ENCODE measurements at places on chromosomes 5 and 9.

DNA sequence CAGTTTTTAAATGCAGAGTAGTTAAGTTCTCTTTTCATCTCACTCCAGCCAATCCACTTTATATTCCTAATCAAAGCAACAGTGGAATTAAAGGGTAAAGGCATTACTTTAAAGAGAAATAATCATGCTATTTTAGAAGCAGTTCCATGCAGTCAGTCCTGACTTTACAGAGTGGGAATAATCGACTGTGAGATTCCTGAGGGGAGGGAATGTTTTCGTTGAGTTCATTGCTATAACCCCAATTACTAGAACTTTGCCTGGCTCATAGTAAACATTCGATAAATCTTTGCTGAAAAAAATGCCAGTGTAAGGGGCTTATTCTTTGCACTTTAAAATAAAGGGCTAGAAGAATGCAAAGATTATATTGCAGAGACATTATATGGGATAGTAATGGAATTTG lies 127.2 kb upstream of the ASTN2 start:
- DNase-seq, result no peak

DNA sequence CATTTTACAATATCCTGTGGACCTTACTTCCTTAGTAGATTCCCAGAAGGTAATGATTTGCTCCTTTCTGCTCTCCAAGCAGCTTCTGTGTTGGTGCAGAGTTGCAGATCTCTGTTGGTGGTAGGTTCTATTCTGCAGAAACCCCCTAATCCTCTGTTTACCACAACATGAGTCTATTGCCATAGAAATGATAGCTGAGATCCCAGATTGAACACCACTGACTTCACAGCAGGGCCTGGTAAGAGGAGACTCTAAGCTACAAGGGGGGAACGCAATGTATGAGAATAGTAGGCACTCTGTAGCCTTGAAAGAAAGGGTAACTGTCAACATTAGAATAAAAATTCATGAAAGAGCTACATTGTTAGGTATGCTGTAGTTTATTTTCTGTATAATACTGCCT lies 59.5 kb downstream of the MUSK start:
- no peak for DNase-seq

DNA sequence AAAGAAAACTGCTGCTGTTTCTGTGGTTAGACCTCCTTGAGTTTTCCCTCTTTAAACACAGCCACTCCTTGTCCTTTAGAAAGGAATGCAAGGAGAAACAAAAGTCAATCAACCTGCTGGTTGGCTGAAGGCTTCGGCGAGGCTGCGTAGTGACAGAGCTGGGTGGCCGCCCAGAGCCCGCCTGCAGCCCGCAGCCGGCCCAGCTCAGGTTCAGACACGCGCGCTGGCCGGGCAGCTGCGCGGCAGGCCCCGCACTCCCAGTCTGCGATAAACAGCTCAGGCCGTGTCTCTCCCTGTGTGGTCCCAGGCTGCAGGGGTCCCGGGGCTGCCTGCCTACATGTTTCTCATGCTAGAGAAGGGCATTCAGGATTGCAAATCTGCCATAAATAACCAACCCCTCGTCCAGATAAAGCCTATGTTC lies 115.4 kb downstream of the HSD17B3 start:
- DNase-seq, result no peak

DNA sequence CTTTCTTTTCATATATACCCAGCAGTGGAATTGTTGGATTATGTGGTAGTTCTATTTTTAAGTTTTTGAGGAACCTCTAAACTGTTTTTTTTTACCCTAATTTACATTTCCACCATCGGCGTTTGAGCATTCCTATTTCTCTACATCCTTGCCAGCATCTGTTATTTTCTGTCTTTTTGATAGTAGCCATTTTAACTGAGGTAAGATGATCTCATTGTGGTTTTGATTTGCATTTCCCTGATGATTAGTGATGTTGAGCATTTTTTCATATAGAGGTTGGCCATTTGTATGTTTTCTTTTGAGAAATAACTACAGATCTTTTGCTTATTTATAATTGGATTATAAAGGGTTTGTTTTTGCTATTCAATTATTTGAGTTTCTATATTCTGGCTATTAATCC lies 71.7 kb upstream of the TNC start:
- DNase-seq, result no peak

- DNase-seq, result no peak
These were observed 945.2 kb upstream of the PTPRD start for GRCh38 chr9:11558043-11558442.

DNA sequence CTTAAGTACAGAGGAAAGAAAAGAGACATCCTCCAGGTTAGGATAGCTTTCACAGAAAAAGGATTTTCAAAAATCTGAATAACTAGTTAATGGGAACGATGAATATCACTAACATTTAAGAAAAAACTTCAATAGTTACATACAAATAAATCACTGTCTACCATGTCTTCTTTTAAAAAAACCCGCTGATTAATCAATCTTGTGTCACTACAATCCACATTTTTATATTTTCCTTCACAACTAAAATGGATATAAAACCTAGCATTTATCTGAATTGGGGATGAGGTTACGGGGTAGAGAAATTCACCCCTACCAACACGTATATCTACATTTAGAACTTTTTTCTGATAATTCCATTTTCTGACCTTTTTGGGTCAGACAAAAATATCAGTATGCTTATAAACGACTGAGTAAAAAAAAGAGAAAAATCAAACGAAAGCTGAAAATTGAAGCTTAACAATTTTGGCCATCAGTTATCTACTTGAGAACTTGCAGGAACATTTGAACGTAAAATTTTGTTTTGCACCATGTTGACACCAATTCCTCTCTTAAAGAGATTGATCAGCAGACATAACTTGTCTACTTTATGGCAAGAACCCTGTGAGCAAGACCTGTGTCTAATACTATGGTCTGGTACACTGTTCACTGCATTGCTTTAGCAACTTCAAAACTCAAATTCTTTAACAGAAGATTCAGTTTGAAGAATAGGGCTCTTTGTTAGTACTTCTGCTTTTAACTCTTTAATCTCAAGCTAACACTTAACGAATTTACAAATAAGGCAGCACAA lies 4.8 kb downstream of the NR3C1 start:
- no peak for DNase-seq

DNA sequence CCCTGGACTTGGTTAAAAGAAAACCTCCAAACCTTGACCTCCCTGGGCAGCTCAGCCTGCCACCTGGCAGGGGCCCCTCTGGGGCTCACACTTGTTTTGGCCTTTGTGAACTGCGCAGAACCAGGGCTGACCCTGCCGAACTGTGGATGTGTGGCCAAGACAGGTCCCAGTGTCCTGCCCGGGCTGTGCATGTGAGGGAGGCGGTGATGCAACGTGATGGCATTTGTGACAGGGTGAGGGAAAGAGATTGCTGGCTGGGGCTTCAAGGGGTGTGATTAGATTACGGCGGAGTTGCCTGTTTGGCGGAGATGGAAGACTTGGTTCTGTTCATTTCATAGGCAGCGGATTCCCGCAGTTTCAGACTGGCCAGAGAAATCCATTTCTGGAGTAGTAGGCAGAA lies 30.4 kb upstream of the NKX2-5 start:
- no peak for DNase-seq

DNA sequence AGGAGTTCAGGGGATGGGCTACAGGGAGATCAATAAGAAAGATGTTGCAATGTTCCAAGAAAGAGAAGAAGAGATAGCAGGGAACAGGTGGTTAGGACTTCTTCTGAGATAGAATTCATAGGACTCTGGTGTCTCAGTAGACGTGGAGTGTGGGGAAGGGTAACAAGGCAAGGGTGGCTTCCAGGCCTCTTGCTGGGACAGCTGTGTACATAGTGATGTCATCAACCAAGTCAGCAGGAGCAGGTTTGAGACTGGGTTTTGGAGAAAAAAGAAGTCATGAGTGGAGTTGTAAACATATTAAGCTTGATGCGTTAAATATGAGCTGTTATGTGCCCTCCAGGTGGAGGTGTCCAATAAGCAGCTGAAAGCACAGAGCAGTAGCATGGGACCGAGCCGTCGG lies 211.8 kb upstream of the RASEF start:
- no peak for DNase-seq

DNA sequence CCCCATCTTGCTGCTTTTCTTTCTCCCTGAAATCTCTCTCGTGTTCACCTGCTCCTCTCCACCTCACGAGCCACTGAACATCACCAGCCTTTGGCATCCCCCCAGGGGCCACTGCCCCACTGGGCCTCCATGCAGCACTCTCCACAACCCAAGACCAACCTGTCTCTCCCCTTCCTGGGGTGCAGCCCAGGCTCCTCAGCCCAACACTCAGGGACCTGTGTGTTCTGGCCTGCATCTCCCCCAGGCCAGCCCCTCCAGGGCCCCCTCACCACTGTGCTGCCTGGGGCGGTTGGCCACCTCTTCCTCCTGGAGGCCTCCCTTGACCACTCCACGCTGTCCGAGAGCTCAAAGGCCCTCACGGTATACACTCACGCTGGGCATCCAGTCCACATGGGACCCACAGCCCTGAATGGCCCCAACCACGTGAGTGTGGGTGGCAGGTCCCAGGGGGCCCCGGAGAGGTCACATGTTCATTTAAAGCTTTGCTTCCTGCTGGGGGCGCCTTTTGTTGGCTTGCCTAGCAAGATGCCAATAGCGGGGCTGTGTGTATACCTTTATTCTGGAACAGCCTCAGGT lies 453 bp upstream of the DOK3 start:
- no peak for DNase-seq

DNA sequence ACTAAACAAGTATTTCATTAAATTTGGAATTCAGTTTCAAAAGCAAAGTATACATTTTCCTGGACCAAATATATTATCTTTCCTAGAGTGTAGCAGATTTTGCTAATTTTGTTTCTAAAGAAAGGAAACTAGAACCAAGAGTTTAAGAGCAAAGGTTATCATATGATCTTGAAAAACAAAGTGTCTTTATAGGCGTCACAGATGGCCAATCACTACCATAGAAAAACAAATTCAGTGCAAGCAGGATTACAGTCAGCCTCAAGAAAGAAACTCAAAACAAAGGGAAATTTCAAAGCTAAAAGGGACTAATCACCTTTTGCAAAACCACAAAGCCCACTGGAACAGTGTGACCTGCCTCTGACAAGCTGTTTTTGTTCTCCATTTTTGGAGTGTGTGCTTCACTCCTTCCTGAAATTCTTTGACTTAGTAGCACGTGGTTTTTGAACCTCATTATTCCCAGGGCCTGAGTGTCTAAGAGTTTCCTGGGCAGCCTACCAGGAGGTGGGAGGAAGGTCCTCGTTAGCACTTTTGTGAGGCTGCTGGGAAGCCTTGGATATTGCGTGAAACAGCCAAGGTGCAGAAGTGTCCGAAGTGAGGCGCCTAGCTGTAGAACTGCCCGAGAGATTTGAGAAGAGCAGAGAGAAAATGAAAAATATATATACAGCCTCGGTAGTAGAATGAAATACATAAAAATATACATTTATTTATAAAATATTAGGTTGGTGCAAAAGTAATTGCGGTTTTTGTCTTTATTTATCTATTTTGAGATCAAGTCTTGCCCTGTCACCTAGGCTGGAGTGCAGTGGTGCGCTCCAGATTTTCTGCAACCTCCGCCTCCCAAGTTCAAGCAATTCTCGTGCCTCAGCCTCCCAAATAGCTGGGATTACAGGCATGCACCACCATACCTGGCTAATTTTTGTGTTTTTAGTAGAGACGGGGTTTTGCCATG lies 246.1 kb downstream of the MARCHF11 start:
- DNase-seq, result no peak

DNA sequence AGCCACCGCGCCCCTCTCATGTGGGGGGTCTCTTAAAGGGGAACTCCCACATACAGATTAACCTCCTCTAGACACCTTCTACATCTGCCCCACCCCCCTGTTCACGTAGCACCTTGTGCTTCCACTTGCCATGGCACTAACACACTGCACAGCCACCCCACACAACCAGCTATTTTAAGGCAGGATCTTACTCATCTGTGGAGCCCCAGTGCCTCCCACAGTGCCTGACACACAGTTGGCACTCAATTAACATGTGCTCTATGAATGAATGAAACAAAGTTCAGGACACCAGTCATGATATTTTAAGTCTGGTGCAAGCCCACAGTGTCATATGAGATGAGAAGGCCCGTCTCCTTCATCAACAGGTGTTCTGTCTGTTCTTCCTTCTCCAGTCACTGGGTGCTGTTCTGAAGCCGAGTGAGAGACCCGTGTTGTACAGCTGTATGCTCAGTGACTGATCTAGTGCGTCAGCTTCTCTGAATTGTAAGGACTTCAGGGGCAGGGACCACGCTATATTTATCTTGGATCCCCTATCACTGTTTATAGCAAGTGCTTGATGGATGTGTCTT lies 149.1 kb downstream of the TLE1 start:
- DNase-seq, result no peak

- no peak for DNase-seq
These were observed 443.5 kb downstream of the PLK2 start for GRCh38 chr5:58016358-58016757.

DNA sequence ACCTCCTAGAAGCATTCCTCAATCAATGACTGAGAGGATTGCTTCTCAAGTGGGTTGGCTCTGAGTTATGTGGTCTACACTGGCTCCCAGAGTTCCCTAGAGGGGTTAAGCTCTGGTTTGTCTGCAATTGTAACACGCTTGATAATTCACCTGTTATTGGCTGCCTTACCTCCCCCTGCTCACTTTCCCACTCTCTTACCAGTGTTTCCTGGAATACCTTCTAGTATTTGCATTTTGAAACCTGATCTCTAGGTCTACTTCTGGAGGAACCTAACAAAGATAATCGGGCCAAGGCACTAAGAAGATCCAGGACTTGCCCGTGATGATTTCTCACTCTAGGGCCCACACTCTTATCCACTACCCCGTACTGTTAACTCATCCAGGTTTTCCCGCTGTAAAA lies 110.1 kb upstream of the MAP3K1 start:
- DNase-seq, result no peak

DNA sequence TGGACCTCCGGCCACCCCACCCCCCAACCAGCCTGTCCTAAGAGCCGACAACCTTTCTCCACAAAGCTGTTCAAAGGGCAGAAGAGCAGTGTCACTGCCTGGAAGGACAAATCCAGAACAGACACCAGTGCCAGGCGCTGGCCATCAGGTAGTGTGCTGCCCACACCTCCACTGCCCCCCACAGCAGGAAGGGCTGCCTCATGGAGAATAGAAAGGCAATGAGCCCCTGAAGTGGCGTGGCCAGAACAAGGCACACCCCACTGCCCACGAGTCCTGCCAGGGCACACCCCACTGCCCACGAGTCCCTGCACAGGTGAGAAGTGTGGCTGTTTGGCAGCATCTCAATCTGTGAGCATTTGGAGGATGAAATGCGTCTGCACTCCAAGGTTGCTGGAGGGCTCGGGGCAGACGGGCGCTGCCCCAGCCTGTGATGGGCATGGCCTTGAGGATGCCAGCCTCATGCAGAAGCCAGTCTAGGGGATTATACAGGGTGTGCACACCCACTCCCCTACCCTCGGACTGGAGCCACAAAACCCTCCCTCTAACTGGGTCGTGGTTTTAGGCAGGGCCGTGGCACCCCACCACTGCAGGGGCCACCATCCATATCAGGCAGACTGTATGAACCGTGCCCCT lies 2.3 kb upstream of the SLC9A3 start:
- DNase-seq, result no peak

DNA sequence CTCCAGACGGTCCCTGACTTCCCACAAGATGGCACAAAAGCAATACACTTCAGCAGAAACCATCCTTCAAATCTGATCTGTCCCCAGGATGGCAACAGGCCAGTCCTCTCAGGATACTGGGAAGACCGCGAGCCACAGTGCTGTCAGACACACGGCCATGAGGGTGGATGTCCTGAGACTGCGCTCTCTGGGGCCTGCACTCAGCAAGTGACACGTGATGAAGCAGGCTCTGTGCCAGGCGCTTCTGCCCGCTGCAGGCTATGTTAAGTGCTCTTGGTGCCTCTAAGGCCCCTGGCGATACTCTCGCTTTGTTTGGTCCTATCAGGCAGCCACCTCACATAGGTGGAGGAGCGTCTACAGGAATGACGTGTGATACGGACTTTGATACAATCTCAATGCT lies 7.1 kb downstream of the BRD9 start:
- no peak for DNase-seq

GRCh38 chr5:170497311-170498038 lies 6.3 kb upstream of the KCNIP1 start:
- no peak for DNase-seq
